Amniotic stem cell (primary cell): ENCODE measurements at places on chromosomes 6 and 20.

- peak; percentile 4 for DNase-seq
These were observed 75.1 kb downstream of the CARMIL1 start for GRCh38 chr6:25354078-25354932.

GRCh38 chr20:53020834-53021233 is 48.7 kb downstream of the TSHZ2 start:
- no peak for DNase-seq

DNA sequence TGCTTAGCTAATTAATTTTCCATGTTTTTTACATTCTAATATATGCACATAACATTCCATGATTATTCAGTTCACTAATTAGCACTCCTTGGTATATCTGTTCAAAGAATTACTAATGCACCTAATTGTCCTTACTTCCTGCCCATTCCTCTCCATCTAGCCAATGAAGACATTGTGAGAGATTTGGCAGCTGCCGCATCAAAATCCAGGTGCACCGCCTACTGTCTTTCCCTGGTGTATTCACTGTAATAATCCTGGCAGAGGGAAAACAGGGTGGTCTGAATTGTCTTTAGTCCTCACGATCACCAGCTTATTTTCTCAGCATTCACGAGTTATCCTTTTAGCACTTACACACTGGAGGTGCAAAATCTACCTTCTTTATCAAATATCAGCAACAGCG is 61.0 kb upstream of the SCGN start:
- DNase-seq, result no peak

DNA sequence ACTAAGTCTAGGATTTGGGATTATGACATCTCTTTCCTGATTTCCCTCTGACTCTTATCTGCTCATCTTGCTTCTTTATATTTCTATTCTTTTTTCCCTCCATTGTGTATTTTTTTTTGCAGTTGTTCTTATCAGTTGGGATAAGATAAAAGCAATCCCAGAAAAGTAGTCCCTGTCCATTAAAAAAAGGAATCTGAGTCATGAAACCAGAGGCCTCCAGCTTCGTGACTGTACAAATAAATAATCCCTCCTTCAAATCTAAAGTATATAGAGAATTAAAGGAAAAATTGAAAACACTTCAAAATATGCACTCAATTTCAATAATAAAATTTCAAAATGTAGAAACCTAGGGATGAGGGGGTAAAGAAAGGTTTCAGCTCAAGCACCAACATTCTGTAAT is 317.8 kb upstream of the NT5E start:
- no peak for DNase-seq

- no peak for DNase-seq
These were observed 394.0 kb downstream of the LAMA2 start for GRCh38 chr6:129276986-129277385.

DNA sequence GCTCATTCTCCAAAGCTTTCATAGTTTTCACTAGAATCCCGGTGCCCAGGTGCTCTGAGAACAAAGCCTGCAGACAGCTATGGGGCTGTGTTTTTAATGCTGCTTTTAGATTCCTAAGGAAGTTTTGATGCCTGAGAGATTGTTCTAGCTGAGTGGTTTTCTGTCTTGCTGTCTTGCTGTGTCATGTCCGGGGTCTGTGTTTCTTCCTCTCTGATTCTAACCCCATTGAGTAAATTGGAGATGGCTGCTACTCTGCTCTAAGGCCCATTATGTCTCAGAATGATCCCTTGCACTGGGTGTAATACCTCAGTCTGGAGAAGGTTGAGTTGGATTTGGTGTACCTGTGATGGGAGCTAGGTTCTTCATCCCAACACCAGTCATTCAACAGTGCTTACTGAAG is 63.4 kb downstream of the ARID1B start:
- no peak for DNase-seq

DNA sequence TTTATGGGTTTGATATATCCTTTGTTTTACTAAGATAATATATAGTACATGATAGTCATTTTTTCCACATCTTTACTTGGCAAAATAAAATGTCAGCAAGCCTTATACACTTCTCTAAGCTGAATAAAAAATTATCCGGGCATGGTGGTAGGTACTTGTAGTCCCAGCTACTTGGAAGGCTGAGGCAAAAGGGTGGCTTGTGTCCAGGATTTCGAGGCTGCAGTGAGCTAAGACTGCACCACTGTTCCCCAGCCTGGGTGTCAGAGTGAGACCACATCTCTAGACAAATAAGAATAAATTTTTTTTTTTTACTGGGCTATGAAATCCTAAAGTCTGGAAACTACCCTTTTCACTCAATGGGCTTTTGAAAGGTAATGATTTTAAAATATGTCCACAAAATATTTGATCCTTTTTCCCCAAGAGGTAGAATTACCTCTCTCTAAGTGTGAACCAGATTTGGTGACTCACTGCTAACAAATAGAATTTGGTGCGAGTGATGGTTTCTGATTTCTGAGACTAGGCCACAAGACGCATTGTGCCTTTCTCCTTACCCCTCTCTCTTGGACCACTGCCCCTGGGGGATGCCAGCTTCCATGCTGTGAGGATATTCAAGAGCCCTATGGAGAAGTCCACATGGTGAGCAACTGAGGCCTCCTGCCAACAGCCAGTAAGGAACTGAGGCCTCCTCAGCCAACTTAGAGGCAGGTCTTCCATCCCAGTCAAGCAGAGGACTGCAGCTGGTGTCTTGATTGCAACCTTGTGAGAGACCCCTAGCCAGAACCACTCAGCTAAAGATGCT is 84.2 kb upstream of the ZNFX1 start:
- DNase-seq, result no peak

DNA sequence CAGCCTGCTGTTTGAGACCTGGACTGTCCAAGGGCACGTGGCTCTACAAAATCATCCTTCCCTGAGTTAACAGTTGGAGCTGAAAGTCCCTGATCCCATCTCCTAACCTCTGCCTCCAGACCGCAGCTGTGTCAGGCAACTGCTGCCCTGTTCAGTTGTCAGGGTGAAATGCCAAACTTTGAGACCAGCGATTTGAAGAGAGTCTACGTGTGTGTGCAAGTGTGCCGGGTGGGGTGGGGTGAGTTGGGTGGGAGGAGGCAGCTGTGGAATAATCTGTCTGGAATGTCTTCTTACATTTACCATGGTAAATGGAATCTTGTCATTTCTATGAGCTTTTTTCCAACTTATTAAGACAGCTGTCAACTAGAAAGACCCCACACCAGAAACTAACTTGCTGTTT is 81.0 kb upstream of the FAM8A1 start:
- no peak for DNase-seq

DNA sequence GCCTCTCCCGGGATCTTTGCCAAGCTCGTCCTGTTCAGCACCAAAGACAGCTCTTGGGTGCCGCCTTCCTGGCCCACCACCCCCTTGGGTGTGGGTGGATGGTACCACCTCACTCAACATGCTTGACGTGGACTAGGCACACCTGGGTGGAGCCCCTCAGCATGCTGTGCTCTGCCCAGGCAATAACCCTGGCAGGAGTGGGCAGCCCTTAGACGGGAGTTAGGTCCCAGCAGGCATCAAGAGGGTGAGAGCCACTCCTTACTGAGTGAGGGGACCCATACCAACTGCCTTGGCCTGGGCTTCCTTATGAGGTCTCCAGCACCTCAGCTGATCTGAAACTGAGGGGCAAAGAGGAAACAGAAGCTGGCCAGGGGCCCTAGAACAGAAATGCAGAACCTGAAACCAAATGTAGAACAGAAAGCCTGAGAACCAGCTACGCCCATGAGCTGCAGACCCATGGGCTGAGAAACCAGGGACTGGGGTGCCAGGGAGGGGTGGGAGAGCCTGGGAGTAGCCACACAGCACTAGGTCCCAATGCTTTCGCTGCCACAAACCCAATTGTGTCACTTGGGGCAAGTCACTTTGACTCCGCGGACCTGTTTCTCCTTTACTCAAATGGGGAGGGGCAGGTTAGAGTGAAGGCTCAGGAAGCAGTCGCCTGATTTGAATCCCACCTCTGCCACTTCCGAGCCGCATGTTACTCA is 2.0 kb downstream of the FGD2 start:
- DNase-seq, result no peak

DNA sequence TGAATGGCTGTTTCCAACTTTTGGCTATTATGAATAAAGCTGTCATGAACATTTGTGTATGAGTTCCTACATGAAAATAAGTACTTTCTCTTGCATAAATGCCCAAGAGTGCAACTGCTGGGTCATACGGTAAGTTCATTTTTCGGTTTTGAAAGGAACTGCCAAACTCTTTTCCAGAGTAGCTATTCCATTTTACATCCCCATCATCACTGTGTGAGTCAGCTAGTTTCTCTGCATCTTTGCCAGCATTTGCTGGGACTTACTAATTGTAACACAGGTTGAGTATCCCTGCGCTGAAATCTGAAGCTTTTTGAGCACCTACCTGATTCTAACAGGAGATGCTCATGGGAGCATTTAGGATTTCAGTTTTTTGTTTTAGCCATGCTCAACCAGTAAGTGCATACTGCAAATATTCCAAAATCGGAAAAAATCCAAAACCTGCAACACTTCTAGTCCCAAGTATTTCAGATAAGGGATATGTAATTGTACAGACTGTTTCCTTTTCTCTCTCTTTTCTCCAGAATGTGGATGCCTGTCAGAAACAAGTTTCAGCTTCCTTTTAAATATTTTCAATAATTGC is 118.4 kb downstream of the DTNBP1 start:
- DNase-seq, result no peak

DNA sequence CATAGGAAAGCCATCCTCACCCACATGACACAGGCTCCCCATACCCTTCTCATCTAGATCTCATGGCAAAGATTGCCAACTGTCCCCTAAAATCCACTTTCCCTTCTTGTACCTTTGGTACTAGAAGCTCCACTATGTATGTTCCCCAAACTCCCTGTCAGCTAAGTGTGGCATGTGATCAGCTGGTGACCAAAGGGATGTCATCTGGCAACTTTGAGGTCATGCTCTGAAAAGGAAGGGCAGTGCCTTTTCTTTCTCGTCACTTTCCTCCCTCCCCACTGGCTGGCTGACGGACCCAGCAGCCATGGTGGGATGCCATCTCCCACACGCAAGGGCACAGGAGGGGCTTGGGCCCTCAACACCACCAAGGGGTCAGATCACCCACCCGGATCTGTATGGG is 23.8 kb upstream of the TAF8 start:
- DNase-seq, result no peak

DNA sequence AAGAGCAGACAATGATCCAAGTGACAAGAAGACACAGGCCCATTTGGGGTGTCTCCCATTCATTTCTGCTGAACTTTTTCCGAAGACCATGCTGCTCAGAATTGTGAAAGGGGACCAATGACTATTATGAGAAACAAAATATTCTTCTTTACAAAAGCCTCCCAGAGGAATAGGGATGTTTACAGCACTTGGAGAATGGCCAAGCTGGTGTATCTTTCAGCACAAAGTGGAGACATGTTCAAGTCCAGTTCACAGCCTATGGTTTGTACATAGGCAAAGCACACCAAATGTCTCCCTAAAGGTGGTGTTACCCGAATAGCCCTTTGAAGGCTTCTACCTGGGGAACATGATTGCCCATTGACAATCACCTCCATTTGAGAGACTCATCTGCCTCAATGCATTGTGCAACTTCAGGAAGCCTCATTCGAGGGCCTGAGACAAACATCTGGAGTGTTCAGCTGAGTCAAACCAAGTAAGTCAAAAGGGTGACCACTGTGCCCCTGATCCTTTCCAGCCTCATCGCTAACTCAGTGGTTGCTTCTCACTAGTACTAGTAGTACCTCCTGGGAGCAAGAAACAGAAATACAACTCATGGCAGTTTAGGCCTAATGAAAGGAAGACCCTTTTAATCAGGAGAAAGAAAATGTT is 451.0 kb upstream of the MARCKS start:
- no peak for DNase-seq

DNA sequence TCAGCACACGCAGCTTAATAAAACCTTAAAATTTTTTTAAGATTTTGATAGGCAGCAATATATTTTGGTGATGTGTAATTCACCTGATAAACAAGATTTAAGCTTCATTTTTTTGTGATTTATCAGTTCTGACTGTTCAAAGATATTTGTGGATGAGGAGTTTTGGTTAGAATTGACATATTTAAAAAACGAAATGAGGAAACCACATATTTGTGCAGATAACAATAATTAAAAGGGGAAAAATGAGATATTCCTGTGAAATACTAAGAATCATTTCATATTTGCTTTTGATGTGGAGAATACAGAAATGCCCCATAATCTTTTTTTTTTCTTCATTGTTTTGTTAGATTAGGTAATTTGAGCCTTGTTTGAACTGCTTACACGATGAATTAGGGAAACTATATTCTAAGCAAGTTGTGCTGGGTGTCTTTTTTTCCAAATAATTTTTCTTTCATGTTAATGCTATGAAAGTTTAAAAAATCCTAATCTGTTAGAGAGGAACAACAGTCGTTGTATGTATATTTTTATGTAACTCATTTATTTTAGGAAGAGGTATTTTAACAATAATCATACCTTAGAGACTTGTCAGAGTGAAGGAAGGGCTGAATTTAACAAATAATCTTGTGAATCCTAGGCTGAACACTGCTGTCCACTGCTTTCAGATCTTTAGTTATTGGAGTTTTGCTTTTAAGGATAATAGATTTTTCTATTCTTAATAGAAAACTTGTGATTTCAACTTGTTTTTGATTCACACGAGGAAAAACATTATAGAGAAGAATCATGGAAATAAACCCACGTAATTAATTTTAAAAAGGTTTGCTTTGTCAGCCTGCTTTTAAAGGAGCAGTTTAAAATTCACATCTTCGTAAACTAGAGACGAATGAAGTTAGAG is 4.0 kb downstream of the ARID1B start:
- DNase-seq, result no peak

DNA sequence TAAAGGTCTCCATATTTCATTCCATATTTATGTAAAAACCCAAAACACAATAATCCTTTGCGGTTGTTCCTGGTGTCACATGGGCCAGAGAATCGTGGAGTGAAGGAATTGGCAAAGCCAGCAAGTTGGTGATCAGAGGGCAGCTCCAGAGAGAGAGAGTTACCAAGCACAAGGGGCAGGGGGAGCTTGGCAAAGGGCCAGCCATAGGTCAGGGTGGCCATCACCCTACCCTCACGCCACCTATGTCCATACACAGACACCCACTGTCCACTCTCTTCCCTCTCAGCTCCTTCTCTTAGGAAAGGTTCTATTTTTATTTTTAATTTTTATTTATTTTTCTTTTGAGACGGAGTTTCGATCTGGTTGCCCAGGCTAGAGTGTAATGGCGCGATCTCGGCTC is 163.2 kb upstream of the JARID2 start:
- DNase-seq, result no peak

- no peak for DNase-seq
These were observed 11.7 kb downstream of the UST start for GRCh38 chr6:148758492-148758891.

DNA sequence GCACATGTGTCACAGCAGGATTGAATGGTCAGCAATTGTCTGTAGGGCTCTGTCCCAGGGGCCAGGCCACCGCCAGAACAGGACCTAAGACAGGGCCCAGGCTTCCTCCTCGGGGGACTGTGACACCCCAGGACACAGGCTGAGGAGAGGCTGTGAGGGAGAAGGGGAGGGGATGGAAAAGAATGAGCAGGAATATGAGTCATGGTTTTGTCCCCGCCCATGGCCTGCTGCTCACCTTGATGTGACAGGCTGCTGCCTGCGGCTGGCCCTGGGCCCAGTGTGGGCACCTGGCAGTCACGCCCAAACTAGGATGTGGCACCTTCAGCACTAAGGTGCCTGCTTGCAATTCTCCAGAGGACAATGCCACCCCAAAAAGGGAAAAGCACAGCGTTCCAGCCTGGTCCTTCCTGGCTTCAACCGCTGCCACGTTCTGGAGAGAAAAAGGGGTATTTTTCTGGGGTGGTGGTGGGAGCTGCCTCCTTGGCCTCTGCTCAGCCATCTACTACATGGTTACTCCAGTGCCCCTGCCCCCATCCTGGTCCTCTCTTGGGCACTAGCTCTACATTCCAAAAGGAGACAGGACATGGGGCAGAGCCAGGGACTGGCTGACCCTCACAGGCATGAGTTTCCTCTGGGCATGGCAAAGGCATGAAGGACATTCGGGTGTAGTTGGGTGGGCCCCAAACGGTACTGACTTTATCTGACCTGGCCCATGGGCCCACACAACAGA is 93.4 kb downstream of the SLC22A23 start:
- DNase-seq, result no peak
